ENCODE measurements at places on chromosomes 1 and 21. TPM values are rescaled to one million over a fixed set of nuclear protein-coding genes. Genes with fewer than 3 reads are reported as not detected.

Gene AVPR1B
- not detected for total RNA-seq

Gene TAS1R1
- not detected for total RNA-seq

Gene MFAP2
- 160 TPM for total RNA-seq

Gene HSD3B1
- not detected for total RNA-seq
